ENCODE measurements at places on chromosomes 5 and 9.

- no peak for DNase-seq
These were observed 345.0 kb downstream of the NNT start for GRCh38 chr5:43947935-43948334.

- no peak for DNase-seq
These were observed 1.1 kb upstream of the CNTFR start for GRCh38 chr9:34590381-34591247.

DNA sequence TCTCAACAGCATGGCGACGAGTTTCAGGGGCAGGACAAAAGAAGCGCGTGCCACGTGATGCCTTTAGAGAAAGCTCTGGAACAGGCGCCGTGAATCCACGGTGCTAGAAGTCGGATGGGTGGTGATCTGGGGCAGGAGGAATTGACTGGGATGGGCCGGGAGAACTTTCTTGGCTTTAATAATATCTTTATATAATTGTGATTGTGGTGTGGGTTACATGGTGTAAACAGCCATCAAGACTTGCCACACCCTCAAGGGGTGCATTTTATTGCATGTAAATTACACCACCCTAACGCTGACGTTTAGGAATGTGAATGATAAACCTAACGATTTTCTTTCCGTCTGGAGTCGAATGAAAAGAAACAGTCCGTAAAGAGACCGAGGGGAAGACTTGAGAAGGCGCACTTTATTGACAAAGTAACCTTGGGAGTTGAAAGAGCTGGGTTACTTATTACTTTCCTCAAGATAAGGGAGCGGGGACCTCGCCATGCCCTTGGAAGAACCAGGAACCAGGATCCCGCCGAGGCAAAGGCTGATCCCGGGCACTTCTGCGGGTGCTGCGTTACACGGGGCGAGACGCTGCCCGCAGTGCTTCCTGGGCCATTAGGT, 8.5 kb downstream of the NRARP start:
- no peak for DNase-seq

GRCh38 chr5:34487159-34487879, 168.8 kb upstream of the RAI14 start:
- no peak for DNase-seq

GRCh38 chr5:68734781-68735180, 359.0 kb upstream of the SLC30A5 start:
- DNase-seq: no peak

DNA sequence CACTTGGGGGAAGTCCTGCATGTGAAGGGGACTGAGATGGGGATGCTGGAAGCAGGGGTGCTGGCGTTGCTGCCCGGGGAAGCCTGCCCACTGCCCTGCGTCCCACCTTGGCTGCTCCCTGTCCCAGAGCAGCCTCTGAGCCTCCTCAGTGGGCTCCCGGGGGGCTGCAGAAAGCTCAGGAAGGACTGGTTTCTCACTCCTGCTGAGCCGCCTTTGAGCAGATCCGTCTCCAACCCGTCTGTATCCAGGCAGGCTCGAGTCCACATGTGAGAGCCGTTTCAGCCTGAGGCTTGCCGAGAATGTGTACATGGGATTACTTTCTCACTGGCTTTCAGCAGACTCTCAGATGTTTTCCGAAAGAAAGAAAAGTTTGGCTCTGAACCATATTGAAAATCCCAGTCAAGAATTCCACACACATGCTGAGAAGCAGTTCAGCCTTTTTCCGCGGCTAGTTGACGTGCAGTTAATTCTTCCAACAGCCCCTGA, 95.3 kb upstream of the COL5A1 start:
- DNase-seq: no peak

GRCh38 chr5:71586052-71586940, 844 bp upstream of the MCCC2 start:
- DNase-seq: no peak

GRCh38 chr9:77569335-77569734, 78.8 kb downstream of the GNA14 start:
- no peak for DNase-seq

DNA sequence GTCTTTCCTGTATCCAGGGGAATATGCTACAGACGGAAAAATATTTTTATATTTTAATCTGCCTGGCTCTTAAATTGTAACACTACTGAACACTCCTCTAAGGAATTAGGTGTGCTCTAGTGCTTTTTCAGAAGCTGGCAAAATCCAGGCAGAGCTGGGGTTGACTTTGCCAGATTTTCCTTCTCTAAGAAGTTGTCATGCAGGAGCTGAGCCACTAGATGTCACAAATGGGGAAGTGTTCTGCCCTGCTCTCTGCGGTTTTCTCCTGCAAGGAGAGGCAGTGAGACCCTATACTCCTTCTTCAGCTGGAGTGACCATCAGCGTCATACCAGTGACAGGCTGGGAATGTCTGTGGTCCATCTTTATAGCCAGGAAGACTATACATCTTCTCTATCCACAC, 112.5 kb downstream of the HAPLN1 start:
- no peak for DNase-seq

GRCh38 chr9:93900436-93900819, 54.7 kb downstream of the BARX1 start:
- DNase-seq: no peak

- peak; percentile 16 for DNase-seq
These were observed 37.4 kb downstream of the CSNK1G3 start for GRCh38 chr5:123549256-123549904.

DNA sequence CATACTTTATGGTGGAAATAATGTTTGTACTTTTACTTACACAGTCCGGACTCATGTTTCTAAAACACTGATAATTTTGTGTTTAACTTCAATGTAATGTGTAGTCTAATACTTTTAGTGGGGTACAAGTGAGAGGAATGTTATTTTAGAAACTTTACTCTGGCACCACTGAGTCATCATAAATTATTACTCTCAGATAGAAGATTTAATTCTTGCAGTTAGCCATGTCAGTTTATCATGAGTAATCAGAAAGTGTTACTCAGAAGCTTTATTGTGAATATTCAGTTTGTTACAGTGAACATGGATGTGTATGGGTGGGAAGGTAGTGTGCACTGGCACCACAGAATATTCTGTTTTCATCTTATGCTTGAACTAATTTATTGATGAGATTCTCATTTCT, 20.0 kb downstream of the OGN start:
- no peak for DNase-seq

GRCh38 chr9:86322973-86323644, 31.1 kb downstream of the TUT7 start:
- DNase-seq: no peak

DNA sequence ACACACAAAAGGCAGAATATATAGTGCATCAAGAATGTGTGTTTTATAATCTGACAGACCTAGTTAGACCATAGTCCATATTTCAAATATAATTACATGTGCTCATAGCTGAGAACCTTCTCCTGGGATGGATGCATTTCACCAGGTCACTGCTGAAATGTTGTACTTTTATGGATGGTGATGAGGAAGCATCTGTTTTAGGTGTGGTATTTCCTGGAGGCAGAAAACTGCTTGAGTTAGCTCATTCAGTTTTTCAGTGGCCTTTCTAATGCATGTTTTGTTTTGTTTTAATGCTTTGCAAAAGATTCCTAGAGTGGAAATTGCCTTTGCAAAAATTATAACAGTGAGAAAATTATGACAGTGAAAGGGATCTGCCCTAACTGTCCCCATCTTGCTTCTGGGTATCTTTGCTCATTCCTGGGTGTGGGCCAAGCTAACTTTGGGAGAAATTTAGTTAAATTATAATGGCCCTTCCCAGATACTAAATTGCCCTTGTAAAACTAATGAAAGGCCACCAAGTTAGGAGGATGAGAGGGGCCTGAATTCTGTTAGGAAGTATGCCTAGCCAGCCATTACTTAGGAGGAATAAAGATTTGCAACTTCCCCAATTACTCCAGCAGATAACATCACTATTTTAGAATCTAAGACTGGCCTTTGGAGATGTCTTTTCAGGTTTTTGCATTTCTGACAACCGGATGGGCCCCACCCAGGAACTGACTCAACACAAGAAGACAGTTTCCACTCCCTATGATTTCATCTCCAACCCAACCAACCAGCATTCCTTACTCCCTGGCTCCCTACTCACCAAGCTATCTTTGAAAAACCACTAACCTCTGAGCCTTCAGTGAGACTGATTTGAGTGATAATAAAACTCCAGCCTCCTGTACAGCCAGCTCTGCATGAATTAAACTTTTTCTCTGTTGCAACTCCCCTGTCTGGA, 7.0 kb upstream of the IL12B start:
- DNase-seq: peak; percentile 38

GRCh38 chr5:55544341-55544740, 9.6 kb upstream of the PLPP1 start:
- no peak for DNase-seq
